ENCODE measurements at places on chromosomes 5 and 9.

- peak; percentile 88 for DNase-seq
Measured at GRCh38 chr5:95081500-95081960, 203.4 kb downstream of the MCTP1 start.

GRCh38 chr5:16179511-16179935, at the start of gene MARCHF11:
TSS of gene MARCHF11 (minus strand) at chr5:16179791. CDS start at chr5:16179575, 216 bp downstream.
- no peak for DNase-seq

GRCh38 chr5:68502531-68502930, 287.0 kb downstream of the PIK3R1 start:
- DNase-seq, result peak; percentile 26

GRCh38 chr5:158849219-158849791, 250.4 kb downstream of the EBF1 start:
- DNase-seq, result no peak

- no peak for DNase-seq
Measured at GRCh38 chr9:106887066-106887465, 24.1 kb downstream of the ZNF462 start.

GRCh38 chr5:68126886-68127285, 88.7 kb upstream of the PIK3R1 start:
- no peak for DNase-seq

DNA sequence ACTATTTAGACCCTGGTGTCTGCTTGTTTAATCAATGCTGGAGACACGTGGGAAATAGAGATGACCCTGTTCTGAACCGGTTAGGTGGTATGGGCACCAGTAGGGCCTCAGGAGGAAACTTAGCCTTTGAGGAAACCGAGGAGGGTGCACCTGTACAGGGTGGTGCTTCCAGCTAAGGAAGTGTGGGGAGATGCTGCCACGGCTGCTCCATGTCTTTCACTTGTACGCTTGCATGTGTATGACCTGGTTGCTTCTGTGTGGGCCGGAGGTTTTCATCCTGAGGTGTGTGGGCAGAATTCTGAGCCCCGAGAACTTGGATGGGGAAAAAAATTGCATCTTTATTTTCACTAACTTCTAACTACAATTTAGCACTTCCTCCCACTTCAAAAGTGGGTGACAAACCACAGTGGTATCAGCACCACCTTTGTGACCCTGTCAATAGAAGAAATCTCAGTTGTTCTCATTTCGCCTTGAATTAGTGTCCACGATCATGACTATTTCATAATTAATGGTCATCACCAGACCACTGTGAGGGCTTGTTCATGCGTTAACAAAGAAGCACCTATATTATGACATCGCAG, 99.8 kb upstream of the SPATA31C2 start:
- DNase-seq, result no peak

DNA sequence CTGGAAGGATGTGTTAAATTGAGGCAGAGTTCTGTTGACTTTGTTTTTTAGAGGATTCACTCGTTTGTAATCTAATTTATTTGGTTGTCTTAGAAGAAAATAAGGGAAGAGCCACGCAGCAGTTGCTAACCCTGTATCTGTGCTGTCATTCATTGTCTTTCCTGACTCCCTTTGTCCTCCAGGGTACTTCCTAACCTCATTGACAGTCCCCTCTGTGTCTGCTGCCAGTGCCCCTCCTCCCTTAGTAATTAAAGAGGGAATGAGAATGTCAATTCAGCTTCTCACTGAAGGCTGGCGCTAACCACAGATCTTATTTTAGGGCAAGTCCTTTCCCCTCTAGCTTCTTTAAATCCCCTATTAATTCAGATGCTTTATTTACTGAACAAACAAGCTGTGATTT, 84.0 kb downstream of the MAST4 start:
- no peak for DNase-seq

DNA sequence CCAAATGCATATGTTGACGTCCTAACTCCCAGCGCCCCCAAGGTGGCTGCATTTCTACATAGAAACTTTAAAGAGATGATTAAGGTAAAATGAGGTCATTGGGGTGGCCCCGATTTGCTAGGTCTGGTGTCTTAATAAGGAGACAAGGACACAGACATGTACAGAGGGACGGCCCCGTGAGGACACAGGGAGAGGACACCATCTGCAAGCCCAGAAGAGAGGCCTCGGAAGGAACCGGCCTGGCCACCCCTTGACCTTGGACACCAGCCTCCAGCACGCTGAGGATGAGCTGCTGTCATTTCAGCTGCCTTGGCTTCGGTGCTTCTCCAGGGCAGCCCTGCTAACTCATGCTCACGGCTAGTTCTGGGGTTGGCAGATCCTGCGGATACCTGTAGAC, 73.2 kb downstream of the MRPL36 start:
- DNase-seq, result no peak

GRCh38 chr5:144206141-144206540, 35.5 kb downstream of the KCTD16 start:
- peak; percentile 13 for DNase-seq

- DNase-seq, result no peak
Measured at GRCh38 chr5:178555771-178556211, 34.4 kb downstream of the COL23A1 start.

DNA sequence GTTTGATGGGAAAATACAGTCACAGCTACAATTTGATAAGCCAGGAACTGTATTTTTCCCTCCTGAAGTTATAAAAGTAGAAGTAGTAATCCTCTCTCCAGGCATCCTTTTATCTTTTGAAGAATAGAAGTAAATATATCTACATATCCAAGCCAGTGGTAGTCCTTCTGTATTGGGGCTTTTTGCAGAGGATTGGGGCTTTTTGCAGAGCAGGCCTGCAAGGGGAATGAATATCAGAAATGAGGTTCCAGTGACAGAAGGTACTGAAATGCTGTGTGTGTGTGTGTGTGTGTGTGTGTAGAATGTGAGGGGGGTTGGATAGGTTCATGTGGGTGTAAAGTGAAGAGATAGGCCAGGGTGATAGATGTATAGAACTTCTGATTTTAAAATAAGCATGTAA, 127.4 kb downstream of the COMMD10 start:
- no peak for DNase-seq

DNA sequence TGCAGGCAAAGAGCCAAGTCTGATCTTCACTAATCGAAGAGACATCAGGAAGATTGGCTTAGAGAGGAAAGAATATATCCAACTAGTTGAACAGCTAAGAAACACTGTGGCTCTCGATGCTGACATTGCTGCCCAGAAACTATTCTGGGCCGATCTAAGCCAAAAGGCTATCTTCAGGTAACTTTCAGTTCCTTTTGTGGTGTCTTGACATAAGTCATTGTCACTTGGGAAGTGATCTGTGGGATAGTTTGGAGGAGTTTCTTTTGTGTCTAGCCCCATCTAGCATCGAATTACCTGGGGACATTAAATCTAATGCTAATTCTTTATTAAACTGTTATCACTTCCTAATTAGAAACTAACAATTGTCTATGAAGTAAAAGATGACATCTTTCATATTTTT, 24.0 kb downstream of the VLDLR start:
- no peak for DNase-seq

All from fibroblast of mammary gland (primary cell).